CD4-positive, alpha-beta T cell treated with Interleukin-21 for 1 hour (primary cell): ENCODE measurements at places on chromosomes 16 and 17.

- DNase-seq, result no peak
Observed at GRCh38 chr16:86063760-86064405, 164.9 kb downstream of the IRF8 start.

DNA sequence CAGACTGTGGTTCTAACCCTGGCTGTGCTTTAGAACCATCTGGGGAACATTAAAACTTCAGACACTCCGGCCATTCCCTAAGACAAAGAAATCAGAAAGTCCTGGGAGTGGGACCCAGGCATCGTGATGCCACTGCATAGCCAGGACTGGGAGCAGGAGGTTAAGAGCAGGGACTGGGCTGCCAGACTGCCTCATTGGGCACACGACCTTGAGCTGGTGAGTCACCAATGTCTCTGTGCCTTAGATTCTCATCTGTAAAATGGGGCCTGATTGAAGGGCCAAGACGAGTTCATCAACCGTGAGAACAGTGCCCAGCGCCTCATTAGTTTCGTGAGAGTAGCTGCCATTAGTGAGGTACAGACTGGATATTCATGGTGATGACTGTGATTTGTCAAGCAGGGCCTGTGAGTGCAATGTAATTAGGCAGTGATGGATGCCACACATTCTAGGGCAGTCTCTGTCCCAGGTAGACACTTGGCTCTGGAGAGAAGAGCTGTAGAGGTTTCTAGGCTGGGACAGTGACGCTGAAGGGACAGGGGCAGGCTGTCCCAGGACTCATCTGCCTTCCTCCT lies 196.8 kb downstream of the NTN1 start:
- no peak for DNase-seq

GRCh38 chr17:81395600-81396277 lies 482 bp downstream of the BAHCC1 start:
- no peak for DNase-seq

DNA sequence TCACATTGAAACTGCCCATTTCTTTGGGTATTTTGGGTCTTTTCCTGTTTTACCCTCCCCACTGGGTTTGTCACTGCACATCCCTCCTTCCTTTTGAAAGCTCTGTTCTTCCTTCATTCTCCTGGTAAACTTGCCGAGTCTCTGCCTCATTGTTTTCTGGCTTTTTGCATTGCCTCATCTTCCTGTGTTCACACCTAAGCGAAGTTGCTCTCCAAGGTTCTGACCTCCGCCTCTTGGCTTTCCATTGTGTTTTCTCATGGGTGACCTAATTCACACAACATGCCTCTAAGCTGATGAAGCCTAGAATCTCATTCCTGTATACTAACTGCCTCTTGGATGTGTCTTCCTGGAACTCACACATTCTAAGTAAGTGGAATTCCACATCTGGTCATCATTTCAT lies 1096.1 kb upstream of the EEF2KMT start:
- DNase-seq, result no peak

DNA sequence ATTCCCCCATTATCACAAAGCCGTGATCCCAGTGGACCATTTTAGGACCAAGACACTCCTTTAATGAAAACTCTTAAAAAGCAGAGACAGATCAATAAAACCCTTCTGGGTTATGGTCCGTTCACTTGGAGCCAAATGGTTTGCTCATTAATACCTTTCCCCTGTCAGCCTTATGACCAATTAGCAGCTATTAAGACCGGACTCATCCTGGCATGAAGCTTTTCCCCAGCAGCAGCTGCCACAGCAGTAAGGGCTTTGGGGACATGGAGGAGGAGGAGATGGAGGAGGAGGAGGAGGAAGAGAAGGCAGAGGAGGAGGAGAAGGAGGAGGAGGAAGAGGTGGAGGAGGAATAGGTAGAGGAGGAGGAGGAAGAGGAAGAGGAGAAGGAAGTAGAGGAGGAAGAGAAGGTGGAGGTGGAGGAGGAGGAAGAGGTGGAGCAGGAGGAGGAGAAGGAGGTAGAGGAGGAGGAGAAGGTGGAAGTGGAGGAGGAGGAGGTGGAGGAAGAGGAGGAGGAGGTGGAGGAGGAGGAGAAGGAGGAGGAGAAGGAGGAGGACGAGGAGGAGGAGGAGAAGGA lies 50.1 kb upstream of the IRX3 start:
- DNase-seq, result no peak

GRCh38 chr16:25859645-25860044 lies 167.9 kb downstream of the HS3ST4 start:
- no peak for DNase-seq
